ENCODE measurements at places on chromosomes 4 and X.
A peak's percentile ranks its signal among the peaks of the same experiment; 100 is the strongest.

DNA sequence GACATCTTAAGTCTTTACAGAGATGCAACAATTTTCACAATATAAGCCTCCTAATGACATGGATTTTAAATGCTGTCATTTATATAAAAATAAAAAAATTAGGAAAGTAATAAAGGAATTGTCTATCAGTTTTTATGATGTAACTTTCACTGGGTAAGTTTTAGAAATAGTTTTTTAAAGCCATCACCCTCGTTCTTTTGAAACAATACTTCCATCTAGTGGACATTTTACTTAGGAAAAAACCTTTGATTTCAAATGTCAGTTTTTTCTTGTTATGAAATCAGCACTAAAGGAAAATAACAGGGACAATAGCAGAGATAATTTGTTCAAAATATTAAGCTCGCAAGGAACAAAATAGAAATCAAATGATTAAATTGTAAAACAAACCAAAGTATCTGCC is 24.3 kb upstream of the NDNF start:
- DNase-seq: no peak

DNA sequence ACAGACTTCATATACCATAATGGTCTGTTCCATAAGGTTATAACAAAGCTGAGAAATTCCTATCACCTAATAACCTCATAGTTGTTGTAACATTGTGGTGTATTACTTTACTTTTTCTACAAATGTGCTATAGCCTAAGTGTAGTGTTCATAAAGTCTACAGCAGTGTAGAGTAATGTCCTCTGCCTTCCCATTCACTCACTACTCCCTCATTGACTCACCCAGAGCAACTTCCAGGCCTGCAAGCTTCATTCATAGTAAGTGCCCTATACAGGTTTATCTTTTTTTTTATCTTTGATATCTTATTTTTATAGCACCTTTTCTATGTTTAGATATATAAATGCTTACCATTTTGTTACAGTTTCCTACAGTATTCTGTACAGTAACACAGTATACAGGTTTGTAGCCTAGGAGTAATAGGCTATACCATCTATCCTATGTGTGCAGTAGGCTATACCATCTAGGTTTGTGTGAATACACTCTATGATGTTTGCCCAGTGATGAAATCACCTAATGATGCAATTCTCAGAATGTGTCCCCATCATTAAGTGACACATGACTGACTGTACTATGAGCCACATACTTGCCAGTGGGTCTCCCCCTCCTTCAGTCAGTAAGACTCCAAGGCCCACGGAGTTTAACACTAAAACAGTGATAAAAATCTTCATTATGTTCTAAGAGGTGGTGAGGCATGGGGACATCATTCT is 299.9 kb downstream of the UNC5C start:
- no peak for DNase-seq

DNA sequence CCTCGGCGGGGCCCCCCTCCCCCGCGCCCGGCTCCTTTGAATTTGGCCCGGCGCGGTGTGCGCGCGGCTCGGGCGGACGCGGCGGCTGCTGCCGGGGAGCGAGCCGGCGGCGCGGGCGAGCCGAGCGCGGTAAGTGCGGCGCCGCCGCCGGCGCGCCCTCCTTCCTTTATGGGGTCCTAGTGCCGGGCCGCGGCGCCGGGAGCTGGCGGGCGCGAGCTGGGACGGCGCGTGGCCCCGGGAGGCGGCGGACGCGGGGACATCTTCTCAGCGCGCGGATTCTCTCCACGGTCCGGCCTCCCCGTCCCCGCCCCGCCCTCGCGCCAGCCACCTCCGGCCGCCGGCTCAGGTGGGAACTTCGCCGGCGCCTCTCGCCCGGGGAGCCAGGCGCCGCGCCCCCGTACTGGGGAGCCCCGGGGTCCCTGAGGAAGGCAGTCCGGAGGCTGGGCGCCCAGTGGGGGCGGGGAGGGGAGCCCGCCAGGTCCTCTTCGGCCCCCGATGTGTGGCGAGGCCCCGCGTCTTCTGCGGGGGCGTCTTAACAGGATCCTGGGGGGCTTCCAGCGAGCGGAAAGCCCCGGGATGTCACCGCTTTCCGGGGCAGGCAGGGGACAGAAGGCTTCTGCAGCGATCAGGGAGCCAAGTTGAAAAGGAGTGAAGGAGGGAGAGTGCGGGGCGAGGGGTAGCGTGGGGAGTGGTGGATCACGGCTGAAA is 98.4 kb upstream of the TENM3 start:
- DNase-seq: peak; percentile 11

- DNase-seq: no peak
Observed at GRCh38 chrX:107154787-107155620, 36.4 kb upstream of the RBM41 start.

DNA sequence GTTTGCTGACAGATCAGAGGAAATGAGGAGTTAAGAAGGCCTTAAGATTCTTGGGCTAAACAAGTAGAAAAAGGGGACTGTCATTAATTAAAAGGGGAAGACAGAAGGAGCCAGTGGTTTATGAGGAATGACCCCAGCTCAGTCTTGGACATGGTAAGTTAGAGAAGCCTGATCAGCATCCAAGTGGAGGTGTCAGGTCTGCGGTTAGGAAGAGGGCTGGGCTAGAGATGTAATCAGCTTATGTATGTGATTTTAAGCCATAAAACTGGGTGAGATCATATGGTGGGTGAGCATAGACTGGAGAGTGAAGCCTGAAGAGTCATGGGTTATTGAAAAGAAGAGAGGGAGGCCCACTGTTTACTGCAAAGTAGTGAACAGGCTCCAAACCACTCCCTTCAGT is 246.1 kb downstream of the NR3C2 start:
- DNase-seq: no peak

- no peak for DNase-seq
Observed at GRCh38 chr4:73698217-73698616, 42.2 kb upstream of the CXCL8 start.

GRCh38 chr4:145739845-145740244 is 59.9 kb downstream of the C4orf51 start:
- no peak for DNase-seq

All from DMS153 (cell line).